ENCODE measurements at places on chromosomes 1 and 21.

- no peak for DNase-seq
Observed at GRCh38 chr1:178020968-178021640, 51.2 kb upstream of the SEC16B start.

GRCh38 chr1:159598196-159598595, 10.6 kb downstream of the APCS start:
- DNase-seq, result no peak

GRCh38 chr1:109379422-109379821, 18.3 kb downstream of the SORT1 start:
- no peak for DNase-seq

- DNase-seq, result no peak
Observed at GRCh38 chr1:211832661-211833060, 2.1 kb upstream of the LPGAT1 start.

GRCh38 chr21:42760361-42760950, 107.0 kb downstream of the PDE9A start:
- no peak for DNase-seq

DNA sequence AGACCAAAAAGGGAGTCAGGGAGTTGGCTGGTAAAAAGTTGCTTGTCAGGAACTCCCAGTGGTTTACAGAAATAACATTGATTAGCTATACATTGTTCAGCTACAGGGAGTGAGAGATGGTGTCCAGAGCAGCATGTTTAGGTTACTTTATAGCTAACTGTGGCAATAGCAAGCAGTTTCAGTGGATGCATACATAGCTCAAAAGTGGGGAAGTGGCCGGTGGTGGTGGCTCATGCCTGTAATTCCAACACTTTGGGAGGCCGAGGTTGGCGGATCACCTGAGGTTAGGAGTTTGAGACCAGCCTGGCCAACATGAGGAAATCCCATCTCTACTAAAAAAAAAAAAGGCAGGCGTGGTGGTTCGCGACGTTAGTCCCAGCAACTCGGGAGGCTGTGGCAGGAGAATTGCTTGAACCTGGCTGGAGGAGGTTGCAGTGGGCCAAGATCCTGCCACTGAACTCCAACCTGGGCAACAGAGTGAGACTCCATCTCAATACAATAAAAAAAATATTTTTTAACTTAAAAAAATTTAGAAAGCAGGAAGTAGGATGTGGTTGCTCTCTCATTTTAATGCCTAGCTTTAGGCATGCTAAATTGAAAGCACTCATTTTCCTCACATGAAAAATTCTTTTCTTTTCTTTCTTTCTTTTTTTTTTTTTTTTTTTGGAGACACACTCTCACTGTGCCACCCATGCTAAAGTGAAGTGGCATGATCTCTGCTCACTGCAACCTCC, 109.7 kb downstream of the PPIAL4G start:
- no peak for DNase-seq

DNA sequence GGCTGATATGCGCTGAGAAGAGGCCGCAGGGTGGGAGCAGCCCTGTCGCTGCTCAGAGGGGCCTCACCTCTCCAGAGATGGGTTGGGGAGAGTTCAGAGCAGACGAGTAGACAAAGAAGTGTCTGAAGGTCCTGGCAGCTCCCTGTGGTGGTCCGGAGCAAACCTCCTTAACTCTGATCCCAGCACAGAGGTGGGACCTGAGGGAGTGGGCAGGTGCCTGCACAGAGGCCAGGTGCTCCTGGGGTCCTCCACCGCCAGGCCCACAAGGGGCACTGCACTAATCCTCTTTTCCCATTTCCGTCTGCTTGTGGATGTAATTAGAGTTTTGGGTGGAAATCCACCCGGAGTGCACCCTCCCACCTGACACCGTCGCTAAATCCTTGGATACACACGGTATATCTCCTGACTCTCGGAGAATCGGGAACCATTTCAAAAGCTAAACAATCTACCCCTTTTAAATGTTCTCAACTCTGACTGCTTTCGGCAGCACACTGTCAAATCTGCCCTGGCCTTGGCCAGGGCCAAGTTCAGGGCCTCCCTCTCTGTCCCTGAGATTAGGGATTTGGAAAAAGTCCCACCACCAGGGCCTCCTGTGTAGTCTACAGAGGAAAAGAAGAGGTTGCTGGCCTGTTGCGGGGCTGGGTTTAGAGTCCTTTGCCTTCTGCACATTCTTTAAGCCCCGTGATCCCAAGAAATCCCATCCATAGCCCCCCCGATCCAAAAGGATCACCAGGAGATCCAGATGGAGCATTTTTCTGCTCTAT, 22.4 kb downstream of the CASZ1 start:
- DNase-seq, result no peak

DNA sequence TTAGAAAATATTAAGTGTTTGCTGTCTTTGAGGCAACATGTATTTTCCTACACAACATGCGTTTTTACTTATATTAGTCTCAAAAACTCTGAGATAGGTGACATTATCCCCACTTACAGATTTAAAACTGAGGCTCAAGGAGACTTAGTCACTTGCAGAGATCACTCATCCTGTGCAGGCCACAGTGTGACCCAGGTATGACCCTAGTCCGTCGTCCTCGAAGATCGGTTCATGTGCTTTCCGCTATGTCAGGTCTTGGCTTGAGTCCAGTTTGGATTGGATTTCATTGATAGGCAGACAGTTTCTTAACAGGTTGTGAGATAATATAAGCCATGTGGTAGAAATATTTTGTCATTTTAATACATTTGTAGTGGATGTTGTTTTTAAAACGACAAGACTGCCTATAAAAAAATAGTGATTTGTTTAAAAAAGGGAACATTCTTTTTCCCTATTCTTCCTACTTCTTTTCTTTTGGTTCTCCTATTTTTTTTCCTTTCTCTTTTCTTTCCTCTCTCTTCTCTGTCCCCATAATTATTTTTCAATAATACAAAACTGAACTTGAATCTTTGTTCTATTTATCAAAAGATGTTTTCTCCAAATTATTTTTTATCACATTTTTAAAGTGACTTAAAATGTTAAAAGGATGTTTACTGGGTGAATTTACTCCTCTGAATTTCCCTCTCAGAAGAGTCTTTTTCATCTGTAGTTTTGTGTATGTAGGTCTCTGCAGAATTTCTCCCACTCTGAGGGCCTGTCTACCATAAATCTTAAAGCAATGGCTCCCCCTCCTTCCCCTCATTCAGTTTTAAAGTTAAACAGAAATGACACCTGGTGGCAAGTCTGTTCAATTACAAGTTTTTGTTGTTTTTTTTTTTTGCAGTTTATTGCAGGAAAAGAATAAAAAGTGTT, 81.8 kb downstream of the PHTF1 start:
- no peak for DNase-seq

DNA sequence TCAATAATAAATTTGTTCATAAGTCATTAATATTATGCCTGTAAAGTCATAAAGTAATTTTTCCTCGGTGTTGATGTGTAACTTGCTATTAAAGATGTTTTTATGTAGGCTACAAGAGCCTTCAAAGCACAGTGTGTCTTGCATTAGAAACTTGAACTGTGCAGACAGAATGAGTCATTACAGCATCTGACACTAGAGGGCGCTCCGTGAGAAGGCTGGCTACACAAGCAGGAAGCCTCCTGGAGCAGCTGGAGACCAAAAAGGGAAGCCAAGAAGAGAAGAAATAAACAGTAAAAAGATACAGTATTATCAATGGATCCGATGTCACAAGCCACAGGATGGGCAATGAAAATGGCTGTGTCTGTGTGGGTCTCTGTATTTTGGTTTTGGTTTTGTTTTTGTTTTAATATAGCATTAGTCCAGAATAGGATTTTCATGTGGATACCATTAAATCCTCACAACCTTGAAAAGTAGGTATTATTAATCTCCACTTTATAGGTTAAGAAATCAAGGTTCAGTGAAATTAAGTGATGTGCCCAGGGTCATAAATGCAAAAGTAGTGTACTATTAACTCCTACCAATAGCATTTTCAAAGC, 16.1 kb upstream of the LRRC8D start:
- peak; percentile 84 for DNase-seq

GRCh38 chr1:164659621-164660411, 100.8 kb downstream of the PBX1 start:
- DNase-seq, result no peak

GRCh38 chr1:8633741-8634501, 183.5 kb downstream of the RERE start:
- DNase-seq, result no peak

DNA sequence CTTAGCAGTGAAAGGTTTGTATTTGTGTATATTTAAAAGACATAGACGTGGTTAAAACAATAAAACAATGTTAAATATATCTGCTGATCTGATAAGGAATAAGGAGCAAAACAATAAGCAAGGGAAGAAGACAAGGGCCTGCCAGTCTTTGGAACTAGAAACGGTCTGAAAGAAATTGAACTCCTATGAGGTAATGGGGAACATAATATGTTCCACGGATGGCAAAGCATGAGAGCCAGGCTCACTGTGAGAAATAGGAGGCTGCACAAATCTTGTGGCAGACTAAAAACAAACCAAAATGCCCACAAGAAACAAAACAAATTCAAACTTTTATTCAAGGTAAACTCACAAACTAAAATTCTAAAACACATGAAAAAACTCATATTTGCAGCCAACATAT, 150.5 kb downstream of the NTMT2 start:
- no peak for DNase-seq

- no peak for DNase-seq
Observed at GRCh38 chr1:54460351-54460750, 54.2 kb upstream of the SSBP3 start.

- no peak for DNase-seq
Observed at GRCh38 chr1:98322086-98322485, 339.4 kb upstream of the SNX7 start.

GRCh38 chr1:160092366-160093068, 5.9 kb downstream of the IGSF8 start:
- DNase-seq, result no peak

DNA sequence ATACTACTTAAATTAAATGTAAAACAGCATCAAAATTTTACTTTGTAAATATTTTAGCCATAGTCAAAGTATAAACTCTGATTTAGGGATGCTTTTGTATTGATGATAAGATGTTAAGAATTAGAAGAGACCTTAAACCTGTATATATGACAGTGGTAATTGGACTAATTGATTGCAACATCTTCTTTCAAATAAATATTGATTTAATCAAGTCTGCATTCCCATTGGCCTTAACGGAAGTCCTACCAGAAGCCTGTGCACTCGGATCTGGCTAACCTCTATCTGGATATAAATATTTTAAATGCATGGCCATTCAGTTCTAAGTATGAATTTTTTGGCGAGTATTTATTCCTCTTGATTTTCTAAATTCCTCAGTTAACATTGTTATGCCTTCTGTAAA, 856.1 kb downstream of the USP25 start:
- no peak for DNase-seq

- no peak for DNase-seq
Observed at GRCh38 chr1:2438038-2438437, 25.7 kb upstream of the PEX10 start.

DNA sequence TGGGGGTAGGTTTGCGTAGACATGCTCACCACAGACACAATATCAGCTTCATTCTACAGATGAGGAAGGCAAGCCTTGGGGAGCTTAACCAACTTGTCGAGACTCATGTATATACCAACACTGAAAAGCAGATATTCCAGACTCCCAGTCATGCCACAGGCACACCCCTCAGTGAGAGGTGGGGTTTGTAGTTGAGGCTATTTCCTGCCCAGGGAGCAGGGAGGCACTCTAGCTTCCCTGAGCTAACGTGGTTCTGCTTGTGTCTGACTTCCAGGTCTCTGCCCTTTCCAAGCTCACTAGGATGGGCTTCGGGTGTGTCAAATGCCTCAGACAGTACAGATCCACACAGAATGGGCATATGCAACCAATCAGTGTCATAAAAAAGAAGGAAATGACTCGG, 122.3 kb upstream of the RUNX1 start:
- no peak for DNase-seq

DNA sequence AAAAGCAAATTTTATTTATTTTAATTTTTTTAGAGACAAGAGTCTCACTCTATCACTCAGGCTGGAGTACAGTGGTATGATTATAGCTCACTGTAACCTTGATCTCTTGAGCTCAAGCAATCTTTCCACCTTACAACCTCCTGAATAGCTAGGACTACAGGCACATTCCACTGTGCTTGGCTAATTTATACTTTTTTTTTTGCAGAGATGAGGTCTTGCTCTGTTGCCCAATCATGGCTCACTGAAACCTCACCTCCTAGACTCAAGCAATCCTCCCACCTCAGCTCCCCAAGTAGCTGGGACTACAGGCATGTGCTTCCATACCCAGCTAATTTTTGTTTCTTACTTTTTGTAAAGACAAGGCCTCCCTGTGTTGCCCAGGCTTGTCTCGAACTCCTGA, 49.5 kb downstream of the DR1 start:
- DNase-seq, result no peak

- DNase-seq, result no peak
Observed at GRCh38 chr1:157776971-157777391, at the start of gene FCRL2. Gene FCRL2, minus strand, starts transcription at chr1:157777132. Its CDS starts 59 bp downstream, at chr1:157777073.

- no peak for DNase-seq
Observed at GRCh38 chr1:1521331-1521730, 9.4 kb downstream of the ATAD3A start.

Data from stimulated activated CD4-positive, alpha-beta T cell treated with anti-CD3 and anti-CD28 coated beads, Interleukin-1b, Interleukin-23, amount 100 ng/mL, for 48 hours (primary cell).